H9 (cell line): ENCODE measurements at places on chromosomes 12 and 14. TPM values are rescaled to one million over a fixed set of nuclear protein-coding genes. Genes with fewer than 3 reads are reported as not detected.
A peak's percentile ranks its signal among the peaks of the same experiment; 100 is the strongest.

GRCh38 chr14:36420149-36420687, 99.8 kb upstream of the MBIP start:
- DNase-seq, result no peak

- no peak for DNase-seq
Measured at GRCh38 chr14:33650430-33650829, 300.4 kb downstream of the EGLN3 start.

- no peak for DNase-seq
Measured at GRCh38 chr14:77912754-77913556, 113.0 kb downstream of the ADCK1 start.

DNA sequence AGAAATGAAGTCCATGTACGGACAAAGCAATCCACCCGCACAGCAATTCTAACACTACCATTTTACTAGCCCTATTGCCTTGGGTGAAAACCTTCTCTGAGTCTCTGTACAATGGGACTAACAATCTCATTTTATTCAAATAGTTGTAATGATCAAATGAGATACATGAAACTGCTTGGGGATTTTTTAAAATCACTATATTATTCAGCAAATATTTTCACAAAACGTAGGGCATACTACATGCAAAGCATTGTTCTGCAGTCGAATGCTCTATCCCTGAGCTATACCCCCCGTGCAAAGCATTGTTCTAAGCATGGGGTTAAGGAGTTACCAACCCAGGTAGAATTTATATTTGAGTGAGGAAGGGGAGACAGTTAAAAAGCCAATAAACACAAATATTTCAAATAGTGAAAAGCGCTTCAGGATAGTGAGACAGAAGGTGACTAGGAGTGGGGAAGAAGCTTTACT, 554 bp upstream of the ATF7 start:
- no peak for DNase-seq

GRCh38 chr12:27207615-27208413, 36.3 kb upstream of the STK38L start:
- DNase-seq, result no peak

- DNase-seq, result peak; percentile 12
Measured at GRCh38 chr14:101200008-101200649, 296.6 kb upstream of the RTL1 start.

DNA sequence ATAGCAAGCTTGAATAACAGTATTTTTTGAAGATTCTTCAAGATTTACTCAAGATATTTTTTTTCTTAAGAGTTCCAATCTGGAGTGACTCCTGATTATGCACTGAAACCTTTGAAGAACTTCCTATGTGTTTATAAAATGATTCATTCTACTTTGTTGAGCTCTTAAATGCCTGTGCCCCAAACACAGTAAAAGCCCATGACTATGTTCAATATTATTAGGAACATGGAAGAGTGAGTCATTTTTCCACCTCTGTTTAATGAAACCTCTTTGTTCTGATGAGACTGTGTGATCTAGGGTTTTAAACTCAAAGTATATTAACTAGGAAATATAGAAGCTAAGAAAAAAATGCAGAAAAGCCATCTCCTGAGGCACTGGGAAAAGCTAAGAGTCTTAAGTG, 415.0 kb upstream of the FBXO33 start:
- no peak for DNase-seq

- peak; percentile 30 for DNase-seq
Measured at GRCh38 chr14:95048771-95049312, 108.5 kb downstream of the DICER1 start.

GRCh38 chr14:99505089-99505488, 23.9 kb downstream of the CCNK start:
- DNase-seq, result no peak

GRCh38 chr14:85471156-85471555, 58.8 kb upstream of the FLRT2 start:
- DNase-seq, result no peak

DNA sequence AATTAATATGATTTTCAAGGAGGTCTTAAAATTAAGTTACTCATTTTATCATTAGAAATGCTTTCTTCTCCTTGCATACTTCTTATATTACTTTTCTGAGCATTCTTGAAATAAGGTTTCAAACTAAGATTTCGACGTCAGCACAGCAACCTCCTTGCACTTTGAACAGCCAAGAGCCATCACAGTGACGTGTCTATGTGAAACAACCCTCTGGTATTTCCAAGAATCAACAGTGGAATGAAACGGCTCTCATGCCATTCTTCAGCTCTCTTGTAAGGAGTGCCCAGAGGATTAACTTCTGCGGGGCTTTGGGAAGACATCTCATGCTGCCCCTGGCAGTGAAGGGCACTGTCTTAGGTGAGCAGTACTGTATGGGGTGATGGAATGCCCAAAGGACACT, 109.2 kb downstream of the EFCAB11 start:
- DNase-seq, result no peak

DNA sequence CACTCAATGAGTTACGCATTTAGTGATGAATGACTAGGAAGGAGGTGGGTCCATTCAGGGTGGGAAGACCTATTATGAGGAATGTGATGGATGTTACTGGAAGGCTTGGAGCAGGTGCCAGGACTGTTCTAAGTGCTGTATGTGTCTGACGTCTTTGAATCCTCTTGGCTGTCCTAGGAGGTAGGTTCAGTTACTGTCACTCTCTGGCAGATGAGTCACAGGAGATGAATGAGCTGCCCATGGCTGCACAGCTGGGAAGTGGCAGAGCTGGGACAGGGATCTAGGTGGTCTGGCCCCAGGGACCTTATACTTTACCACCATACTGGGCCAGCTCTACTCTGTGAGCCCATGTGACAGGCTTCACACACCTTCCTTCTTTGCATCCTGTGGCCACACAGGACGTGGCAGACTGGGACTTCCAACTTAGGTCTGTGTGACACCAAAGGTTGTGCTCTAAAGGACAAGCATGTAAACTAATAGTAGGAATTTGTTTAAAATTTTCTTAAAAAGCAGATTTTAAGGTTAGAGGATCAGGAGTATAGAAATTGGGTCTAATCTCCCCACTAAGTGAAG, 24.0 kb downstream of the TCTN1 start:
- DNase-seq, result no peak

- no peak for DNase-seq
Measured at GRCh38 chr14:23409966-23410635, 2.0 kb upstream of the MYH6 start.

GRCh38 chr12:20123465-20123864, 244.9 kb upstream of the PDE3A start:
- no peak for DNase-seq

DNA sequence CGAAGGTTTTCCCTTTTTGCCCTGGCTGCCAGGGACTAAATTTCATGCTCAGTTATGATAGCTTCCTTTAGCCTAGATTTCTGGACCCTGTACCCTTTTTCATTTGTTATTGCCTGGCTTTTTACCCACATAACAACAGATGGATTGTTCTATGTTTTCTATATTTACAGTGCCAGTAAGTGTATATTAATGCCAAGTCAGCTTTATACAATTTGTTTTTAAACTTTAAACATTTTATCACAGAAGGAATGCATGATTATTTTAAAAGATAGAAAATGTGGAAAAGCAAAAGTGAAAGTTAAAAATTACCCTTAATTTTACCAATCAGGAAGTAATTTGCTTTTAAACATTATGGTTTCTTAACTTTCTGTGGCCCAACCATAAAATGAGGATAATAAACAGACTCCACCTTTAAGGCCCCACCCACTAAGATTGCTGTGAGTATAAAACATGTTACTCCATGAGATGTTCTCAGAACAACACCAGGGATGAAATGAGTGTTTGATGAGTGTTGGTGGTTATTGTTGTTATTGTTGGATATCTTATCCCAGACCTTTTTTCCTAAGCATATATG, 496.8 kb downstream of the EGLN3 start:
- no peak for DNase-seq

- DNase-seq, result no peak
Measured at GRCh38 chr14:106551265-106551664, 1024.9 kb downstream of the TMEM121 start.

- DNase-seq, result no peak
Measured at GRCh38 chr12:100229036-100229635, 28.5 kb downstream of the ACTR6 start.

DNA sequence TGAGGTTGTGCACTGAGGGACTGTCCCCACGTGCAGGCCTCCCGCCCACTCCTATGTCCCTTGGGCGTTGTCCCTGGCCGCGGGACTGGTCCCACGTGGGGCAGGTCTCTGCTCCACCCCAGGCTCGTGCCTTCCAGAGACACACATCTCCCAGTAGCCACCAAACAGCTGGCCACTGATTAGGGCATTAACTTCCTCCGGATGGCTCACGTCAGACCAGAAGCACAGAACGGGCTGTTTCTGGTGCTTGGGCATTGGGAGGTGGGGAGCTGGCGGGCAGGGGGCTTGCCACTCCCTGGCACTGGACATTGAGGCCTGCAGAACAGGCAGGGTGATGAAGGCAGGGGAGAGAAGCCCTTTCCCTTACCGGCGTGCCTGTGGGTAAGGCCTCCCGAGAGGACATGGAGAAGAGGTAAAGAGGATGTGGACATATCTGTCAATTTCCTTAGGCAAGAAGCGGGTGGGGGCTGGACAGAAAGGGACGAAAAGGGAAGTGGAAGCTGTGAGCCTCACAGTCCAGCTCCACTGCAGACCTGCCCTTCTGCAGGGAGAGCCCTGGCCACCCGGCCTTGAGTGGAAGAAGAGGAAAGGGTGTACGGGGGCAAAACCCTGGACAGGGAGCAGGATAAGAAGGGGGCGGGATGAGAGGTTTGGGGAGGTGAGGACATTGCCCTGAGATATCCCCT, 101.2 kb downstream of the NINJ2 start:
- no peak for DNase-seq

DNA sequence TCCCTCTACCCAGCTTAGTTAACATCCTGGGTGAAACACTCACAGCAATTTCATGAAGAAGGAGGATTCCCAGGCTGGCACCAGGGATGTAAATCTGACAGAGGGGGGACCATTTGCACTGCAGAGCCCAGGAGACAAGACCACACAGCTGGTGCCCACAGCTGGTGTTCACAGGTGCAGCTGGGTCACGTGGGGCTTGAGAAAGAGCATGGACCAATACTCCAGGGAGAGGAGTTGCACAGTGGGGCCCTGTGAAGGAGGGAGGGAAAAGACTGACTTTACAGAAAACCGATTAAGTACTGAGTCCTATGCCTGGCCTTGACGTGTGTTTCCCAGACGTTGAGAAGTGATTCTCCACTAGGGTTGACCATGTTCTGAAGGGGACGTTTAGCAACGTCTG, 1316.7 kb upstream of the TMEM132C start:
- DNase-seq, result no peak

DNA sequence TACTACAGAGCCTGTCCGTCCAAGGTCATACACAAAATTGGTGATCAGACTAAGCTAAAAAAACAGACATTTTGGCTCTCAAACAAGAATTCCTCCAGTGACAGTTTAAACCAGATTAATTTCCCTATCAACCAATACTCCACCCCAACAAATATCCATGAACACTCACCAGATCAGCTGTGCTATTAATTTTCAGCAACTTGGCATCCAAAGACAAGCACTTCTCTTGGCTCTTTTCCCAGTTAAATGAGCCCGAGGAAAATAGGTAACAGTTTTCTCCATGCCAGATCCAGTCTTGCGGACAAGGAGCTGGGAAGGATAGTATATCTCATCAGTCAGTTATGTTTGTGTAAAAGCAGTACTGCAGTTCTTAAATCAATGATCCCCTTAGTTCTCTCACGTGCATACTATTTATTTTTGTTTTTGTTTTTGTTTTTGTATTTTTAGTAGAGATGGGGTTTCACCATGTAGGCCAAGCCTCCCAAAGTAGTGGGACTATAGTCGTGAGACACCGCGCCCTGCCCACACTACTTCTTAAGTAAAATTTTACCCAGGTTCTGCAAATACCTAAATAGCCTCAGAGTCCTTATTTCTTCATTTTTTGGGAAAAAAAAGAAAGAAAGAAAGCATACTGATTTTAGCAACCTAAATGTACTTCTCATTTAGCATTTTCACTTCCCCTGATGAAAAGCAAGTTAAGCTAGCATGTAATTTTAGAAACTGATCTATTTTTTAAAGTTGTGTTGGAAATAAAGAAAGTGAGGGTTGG, 11.1 kb downstream of the OLR1 start:
- DNase-seq, result no peak

GRCh38 chr12:89153341-89153740, 199.0 kb downstream of the DUSP6 start:
- DNase-seq, result no peak

GRCh38 chr14:85344171-85344570, 185.8 kb upstream of the FLRT2 start:
- DNase-seq, result no peak

DNA sequence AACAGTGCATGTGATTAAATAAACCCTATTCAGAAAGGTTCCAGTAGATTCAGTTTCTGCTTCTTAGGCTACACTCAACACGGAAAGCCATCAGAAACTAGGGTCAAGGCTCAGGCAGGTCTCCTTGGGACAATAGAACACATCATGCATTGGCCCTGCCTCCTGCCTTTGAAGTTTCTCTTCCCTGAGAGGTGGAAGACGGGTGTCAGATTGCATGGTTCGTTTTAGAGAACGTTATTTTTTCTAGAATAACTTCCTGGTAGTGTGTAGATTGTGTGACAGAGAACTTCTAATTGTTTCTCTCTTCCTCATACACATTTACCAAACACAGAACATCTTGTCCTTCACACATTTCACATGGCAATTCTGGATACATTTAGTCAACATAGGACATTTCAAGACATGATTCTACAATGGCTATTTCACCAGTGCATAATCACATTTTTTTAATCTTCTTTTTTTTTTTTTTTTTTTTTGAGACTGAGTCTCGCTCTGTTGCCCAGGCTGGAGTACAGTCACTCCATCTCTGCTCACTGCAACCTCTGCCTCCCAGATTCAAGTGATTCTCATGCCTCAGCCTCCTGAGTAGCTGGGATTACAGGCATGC, 106.6 kb upstream of the AMN1 start:
- DNase-seq, result no peak

- no peak for DNase-seq
Measured at GRCh38 chr14:82366803-82367202, 833.1 kb upstream of the SEL1L start.

GRCh38 chr12:62211510-62211909, 48.7 kb upstream of the USP15 start:
- DNase-seq, result no peak

- no peak for DNase-seq
Measured at GRCh38 chr12:6372403-6373003, 2.9 kb downstream of the SCNN1A start.

Gene KRT82
- total RNA-seq, result not detected in 2 replicates

Gene RDH16
- 0.31 and 0.39 TPM in 2 replicates for total RNA-seq

Gene NCAPD2
- total RNA-seq, result 105 and 114 TPM in 2 replicates

Gene GPR68
- 0.07 and 0.33 TPM in 2 replicates for total RNA-seq

Gene SERPINA10
- total RNA-seq, result not detected in 2 replicates

Gene CCDC175
- total RNA-seq, result 0.09 TPM in 1 of 2 replicates, not detected in the other

Gene FOXN4
- 0.29 and 0.39 TPM in 2 replicates for total RNA-seq

Gene FAM161B
- 0.79 and 0.92 TPM in 2 replicates for total RNA-seq

Gene POTEM
- total RNA-seq, result not detected in 2 replicates

Gene NPFF
- total RNA-seq, result not detected in 2 replicates

Gene TRIM9
- total RNA-seq, result 0.83 and 0.98 TPM in 2 replicates

Gene CCDC177
- 6.1 and 6.2 TPM in 2 replicates for total RNA-seq

Gene SLC25A3
- 673 and 682 TPM in 2 replicates for total RNA-seq

Gene SOAT2
- total RNA-seq, result not detected in 2 replicates

Gene ST8SIA1
- total RNA-seq, result 0.18 TPM in 1 of 2 replicates, not detected in the other

Gene ASIC1
- total RNA-seq, result 3.9 and 4.0 TPM in 2 replicates
